ENCODE measurements at places on chromosomes 2 and 18. TPM values are rescaled to one million over a fixed set of nuclear protein-coding genes. Genes with fewer than 3 reads are reported as not detected.

CRYGC gene
- total RNA-seq: not detected

MEP1B gene
- total RNA-seq: not detected

GRCh38 chr2:123624816-123625215 lies 400.3 kb upstream of the CNTNAP5 start:
- no peak for DNase-seq
- H3K27me3 ChIP-seq: no peaks in the 10 kb centered on the region

- H3K27me3 ChIP-seq: no peaks in the 10 kb centered on the region
- no peak overlapping the region for H3K4me3 ChIP-seq
- DNase-seq: no peak
Measured at GRCh38 chr18:5951515-5952091, 56.3 kb upstream of the TMEM200C start.

GRCh38 chr2:12971581-12972365 lies 255.0 kb downstream of the TRIB2 start:
- H3K4me1 ChIP-seq: no peaks in the 10 kb centered on the region
- no peaks in the 10 kb centered on the region for H3K27me3 ChIP-seq
- no peaks in the 10 kb centered on the region for H3K36me3 ChIP-seq
- DNase-seq: no peak
- H3K27ac ChIP-seq: no peak overlapping the region

GRCh38 chr2:6913415-6914157 lies 3.6 kb upstream of the RNF144A start:
- H3K4me1 ChIP-seq: peaks cover 4% of the 10 kb centered on the region
- no peaks in the 10 kb centered on the region for H3K27me3 ChIP-seq
- no peaks in the 10 kb centered on the region for H3K36me3 ChIP-seq

Measured in thyroid gland (tissue), 4 donors.